ENCODE measurements at places on chromosomes 6 and 20. TPM values are rescaled to one million over a fixed set of nuclear protein-coding genes. Genes with fewer than 3 reads are reported as not detected.

DNA sequence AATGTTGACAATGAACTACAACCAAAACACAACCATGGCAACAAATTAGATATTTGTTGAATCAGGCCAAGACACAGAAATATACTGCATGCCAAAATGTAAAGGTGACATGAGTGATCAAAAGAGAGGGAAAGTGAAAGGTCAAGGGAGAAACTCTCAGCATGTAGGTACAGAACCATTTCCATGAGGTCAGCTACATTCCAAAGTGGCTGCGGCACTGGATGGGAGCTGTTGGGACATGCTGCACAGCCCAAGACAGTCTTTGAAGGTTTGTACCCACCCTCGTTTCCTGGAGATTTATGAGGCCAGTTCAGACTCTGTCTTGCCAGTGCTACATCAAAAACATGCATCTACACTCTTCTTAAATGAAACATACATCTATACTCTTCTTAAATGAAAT lies 579.9 kb downstream of the BMP2 start:
- DNase-seq, result no peak

Gene MCHR2
- total RNA-seq, result not detected

DNA sequence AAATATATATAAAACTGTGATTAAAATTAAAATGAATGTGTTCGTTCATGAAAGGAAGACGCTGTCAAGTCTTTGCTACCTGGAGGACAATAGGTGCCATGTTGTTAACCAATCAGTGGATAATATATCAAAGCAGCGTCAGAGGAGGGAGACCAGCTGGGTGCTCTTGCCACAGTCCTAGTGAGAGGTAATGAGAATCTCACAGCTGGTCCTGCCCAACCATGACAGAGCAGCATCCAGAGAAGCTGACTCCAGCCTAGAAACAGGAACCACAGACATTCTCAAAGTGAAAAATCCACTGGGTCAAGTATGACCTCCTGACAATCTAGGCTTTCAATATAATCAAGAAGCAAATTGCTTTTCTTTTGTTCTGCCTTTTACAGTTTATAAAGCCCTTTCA lies 94.5 kb upstream of the LRFN2 start:
- no peak for DNase-seq

Gene DNMT3B
- 3.9 TPM for total RNA-seq

GRCh38 chr20:50924261-50924920 lies 6.8 kb downstream of the ADNP start:
- DNase-seq, result no peak

Gene HLA-DOB
- total RNA-seq, result 0.13 TPM

GRCh38 chr6:63859528-63859927 lies 223.9 kb downstream of the PHF3 start:
- DNase-seq, result no peak

DNA sequence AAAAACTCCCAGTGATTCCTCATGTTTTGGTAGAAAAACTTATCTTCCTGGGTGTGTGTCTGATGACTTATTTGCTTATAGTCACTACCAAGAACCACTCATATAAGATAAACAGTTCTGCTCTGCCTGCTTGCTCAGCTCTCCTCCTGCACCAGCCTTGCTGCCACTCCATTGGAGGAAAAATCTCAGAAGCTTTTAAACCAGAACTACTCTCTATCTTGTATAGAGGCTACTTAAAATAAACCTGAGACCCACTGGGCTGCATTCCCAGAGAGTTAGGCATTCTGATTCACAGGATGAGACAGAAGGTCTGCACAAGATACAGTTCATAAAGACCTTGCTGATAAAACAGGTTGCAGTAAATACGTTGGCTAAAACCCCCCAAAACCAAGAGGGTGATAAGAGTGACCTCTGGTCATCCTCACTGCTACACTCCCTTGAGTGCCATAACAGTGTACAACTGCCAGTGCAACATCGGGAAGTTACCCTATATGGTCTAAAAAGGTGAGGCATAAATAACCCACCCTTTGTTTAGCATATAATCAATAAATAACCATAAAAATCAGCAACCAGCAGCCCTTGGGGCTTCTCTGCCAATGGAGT lies 728.3 kb downstream of the EPHA7 start:
- DNase-seq, result peak; percentile 46

Gene SLC35F1
- 0.05 TPM for total RNA-seq

GRCh38 chr20:20465252-20465651 lies 97.3 kb downstream of the INSM1 start:
- no peak for DNase-seq

GRCh38 chr6:2193931-2194330 lies 51.5 kb downstream of the GMDS start:
- DNase-seq, result no peak

- DNase-seq, result peak; percentile 24
These were observed 40.0 kb downstream of the EFCAB8 start for GRCh38 chr20:32898729-32899128.

Gene HIVEP1
- total RNA-seq, result 8.3 TPM

Gene KIAA1586
- total RNA-seq, result 8.6 TPM

- DNase-seq, result peak; percentile 46
These were observed 34.7 kb upstream of the FKBP1A start for GRCh38 chr20:1427457-1428054.

All from HT1080 (cell line).